IMR-90 (cell line): ENCODE measurements at places on chromosomes 4 and X. TPM values are rescaled to one million over a fixed set of nuclear protein-coding genes. Genes with fewer than 3 reads are reported as not detected.
A peak's percentile ranks its signal among the peaks of the same experiment; 100 is the strongest.

- no peak for DNase-seq
Measured at GRCh38 chr4:2822461-2823300, 21.0 kb upstream of the ADD1 start.

GRCh38 chr4:82430964-82431745, 765 bp downstream of the ENOPH1 start:
- peak; percentile 39 for DNase-seq

- no peak for DNase-seq
Measured at GRCh38 chrX:110066488-110067225, 63.7 kb downstream of the TMEM164 start.

DNA sequence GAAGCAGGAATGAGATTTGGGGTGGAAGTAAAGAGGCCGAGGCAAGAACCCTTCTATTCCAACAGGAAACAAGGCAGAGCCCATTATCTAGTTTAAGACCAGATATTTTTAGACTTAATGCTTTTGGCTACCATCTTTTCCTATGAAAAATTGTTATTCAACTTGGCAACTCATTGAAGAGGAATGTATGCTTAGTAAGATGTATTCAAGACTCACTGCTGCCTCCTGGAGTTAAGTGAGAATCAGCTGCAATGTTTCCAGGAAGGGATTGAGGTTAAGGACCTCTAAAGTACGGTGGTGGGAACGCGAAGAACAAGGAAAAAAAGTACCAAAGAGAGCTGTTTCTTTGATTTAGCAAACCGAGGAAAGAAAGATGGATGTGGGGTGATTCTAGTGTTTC, 89.1 kb downstream of the RAPGEF2 start:
- DNase-seq, result peak; percentile 85

Gene ADGRG2
- total RNA-seq, result under 0.01 TPM in 2 replicates

GRCh38 chr4:98658287-98659105, at the start of gene TSPAN5:
Gene TSPAN5 (minus strand): TSS chr4:98658611.
- peak; percentile 67 for DNase-seq

Gene MAOB
- 0.28 and 0.36 TPM in 2 replicates for total RNA-seq

Gene HSD17B13
- under 0.01 TPM in 1 of 2 replicates, not detected in the other for total RNA-seq

DNA sequence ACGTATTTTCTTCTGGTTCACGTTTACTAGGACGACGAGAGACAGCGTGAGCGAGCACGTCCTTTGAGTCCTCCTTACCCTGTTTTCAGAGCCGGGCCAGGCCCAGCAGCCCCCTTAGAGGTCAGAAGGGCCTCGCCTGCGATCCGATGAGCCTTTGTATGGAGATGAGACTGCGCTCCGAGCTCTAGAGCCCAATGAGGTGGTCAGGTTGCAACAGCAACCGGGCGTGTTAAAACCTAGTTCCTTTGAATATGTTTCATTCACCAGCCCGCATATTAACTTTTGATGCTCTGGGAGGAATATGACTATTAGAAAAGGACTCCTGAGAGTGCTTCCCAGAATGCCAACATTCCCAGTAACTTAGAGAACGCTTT, 55.6 kb upstream of the TADA2B start:
- DNase-seq, result peak; percentile 37

Gene CTAG1A
- not detected in 2 replicates for total RNA-seq

Gene HSFX4
- total RNA-seq, result not detected in 2 replicates

Gene VSIG4
- total RNA-seq, result not detected in 2 replicates

DNA sequence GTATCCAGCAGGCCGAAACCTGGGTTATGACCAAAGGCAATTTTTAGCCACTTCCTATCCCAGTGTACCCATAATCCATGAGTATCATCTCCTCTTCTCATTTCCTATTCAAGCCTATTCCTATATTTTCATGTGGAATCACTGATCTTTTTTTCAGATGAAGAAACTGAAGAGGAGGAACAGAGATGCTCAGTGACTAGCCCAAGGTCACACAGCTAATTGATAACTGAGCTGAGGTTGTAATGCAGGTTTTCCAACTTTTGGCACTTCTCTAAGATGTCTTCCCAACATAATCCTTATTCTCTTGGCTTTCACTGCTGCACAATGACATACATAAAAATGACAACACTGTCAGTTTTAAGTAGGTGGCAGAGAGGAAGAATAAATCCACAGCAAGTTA, 15.3 kb downstream of the GRIA3 start:
- DNase-seq, result no peak

- no peak for DNase-seq
Measured at GRCh38 chr4:76305033-76305687, 1.4 kb upstream of the STBD1 start.

GRCh38 chr4:86484241-86484640, 109.9 kb upstream of the PTPN13 start:
- no peak for DNase-seq

- DNase-seq, result peak; percentile 21
Measured at GRCh38 chr4:146308951-146309350, 94.6 kb downstream of the REELD1 start.

DNA sequence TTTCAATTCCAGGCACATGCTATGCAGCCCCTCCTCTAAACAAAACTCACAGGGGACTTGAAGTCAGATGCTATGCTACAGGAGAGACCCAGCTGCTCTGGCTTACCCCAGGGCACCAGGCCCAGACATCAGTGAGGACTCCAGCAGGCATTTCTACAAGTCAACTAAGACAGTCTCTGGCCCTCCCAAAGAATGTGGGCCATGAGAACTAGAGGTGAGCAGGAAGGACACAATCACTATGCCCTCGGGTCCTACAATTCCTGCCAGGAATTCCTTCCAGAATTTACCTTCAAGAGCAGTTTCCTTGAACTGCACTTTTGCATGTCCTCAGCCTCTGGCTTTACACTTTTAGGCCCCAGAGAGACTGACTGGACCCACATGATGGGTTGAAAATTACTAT, 17.4 kb downstream of the TMEM192 start:
- no peak for DNase-seq

Gene FANCB
- total RNA-seq, result 7.7 and 14.4 TPM in 2 replicates

Gene PNCK
- 0.18 TPM in 1 of 2 replicates, not detected in the other for total RNA-seq

Gene KLB
- total RNA-seq, result not detected in 2 replicates

DNA sequence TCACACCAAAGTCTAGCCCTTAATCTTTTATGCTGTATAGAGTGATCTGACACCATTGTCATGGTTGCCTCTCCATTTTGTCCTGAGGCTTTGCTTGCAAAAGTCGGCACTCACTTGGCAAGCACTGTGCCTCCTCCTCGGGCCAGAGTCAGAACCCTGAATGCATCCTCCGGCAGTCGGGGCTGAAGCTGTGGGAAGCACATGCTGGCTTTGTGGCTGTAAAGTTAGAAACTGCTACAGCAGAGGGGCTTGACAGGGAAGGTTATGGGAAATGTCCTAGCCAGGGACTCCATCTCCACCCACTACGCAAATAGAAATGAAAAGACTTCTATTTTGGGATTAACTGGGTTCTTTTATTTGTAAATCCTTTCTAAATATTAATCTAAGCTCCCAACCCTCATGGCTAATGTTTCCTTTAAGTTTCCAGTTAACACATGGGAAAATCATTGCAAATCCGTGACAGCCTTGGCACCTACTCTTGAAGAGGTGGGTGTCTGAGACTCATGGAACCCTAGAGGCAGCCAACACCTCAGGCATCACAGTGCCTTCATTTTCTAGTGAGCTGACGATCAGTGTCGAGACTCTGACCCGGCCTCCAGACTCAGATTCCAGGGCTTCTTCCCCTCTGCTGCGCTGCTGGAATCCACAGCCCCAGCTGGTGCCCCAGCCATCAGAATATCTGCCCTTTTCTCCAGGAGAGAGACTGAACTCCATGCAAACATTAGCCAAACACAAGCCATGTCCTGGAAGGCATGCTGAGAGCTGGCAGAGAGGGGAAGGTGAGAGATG, 7.9 kb upstream of the CLDN24 start:
- no peak for DNase-seq

Gene TCEAL2
- not detected in 2 replicates for total RNA-seq

Gene TMPRSS11D
- total RNA-seq, result not detected in 2 replicates

DNA sequence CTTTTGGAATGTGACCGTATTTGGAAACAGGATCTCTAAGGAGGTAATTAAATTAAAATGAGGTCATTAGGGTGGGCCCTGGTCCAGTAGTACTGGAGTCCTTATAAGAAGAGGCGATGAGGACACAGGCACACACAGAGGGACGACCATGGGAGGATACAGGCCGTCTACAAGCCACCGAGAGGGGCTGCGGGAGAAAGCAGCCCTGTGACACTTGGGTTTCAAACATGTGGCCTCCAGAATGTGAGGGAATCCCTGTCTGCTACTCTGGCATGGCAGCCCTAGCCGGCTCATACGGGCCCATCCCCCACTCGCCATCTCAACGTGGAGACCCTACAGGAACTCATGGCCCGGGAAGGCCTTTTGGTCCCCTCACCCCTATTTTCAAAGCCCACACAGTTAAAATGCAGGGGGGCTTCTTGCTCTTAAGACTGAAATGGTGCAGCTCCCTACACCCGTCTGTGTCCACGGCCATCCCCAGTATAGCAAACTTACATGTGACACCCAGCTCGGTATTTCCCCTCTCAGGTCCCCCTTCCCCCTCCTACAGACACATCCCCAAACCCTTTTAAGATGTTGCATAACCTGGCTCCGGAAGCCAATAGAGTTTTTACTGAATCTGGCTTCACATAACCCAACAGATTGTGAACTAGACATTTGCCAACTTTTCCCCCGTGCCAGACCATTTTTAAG, 124.1 kb upstream of the TBL1X start:
- peak; percentile 43 for DNase-seq

Gene C4orf50
- total RNA-seq, result not detected in 2 replicates

Gene FAM47A
- not detected in 2 replicates for total RNA-seq

GRCh38 chrX:129654652-129655546, at the start of gene APLN:
Gene APLN (minus strand): TSS chrX:129654956. CDS start chrX:129654630, 326 bp downstream.
- peak; percentile 19 for DNase-seq

Gene CLIC2
- total RNA-seq, result under 0.01 and 0.18 TPM in 2 replicates

Gene TMEM144
- 1.9 and 2.2 TPM in 2 replicates for total RNA-seq

GRCh38 chr4:83252782-83253405, 31.7 kb downstream of the COQ2 start:
- DNase-seq, result peak; percentile 54

Gene HAND2
- 0.36 and 0.56 TPM in 2 replicates for total RNA-seq

Gene LRAT
- under 0.01 TPM in 2 replicates for total RNA-seq

- no peak for DNase-seq
Measured at GRCh38 chrX:121949041-121949760, 901.8 kb downstream of the GLUD2 start.

DNA sequence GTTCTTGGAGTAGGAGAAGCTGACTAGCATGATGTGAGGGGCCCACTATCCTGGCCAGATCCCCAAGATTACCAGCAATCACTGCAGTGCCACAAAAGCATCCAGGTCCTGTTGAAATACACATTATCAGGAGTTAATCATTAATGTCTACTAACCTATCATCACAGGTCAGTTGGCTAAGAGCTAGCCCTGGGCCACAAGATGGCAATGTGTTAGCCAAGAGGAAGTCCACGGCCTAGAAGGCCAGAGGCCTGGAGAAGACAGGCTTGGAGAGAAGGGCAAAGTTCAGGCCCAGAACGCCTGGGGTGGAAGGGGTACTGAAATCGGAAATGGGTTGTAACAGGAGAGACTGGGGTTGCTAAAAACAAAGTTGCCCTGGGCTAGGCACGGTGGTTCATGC, 19.9 kb upstream of the KIAA1210 start:
- no peak for DNase-seq

GRCh38 chr4:150209140-150209829, 131.0 kb downstream of the DCLK2 start:
- peak; percentile 71 for DNase-seq

Gene OTUD5
- 30.6 and 31.7 TPM in 2 replicates for total RNA-seq

GRCh38 chr4:121792966-121793365, 8.2 kb upstream of the EXOSC9 start:
- DNase-seq, result no peak

Gene JAKMIP1
- not detected in 2 replicates for total RNA-seq

GRCh38 chrX:6644411-6644810, 109.5 kb upstream of the VCX3A start:
- DNase-seq, result no peak

GRCh38 chr4:105128208-105128607, 18.5 kb upstream of the TET2 start:
- DNase-seq, result no peak

Gene DRD5
- not detected in 2 replicates for total RNA-seq
